ENCODE measurements at places on chromosomes 1 and 21. TPM values are rescaled to one million over a fixed set of nuclear protein-coding genes. Genes with fewer than 3 reads are reported as not detected.

GRCh38 chr1:182611326-182611725 is 7.1 kb upstream of the RGS16 start:
- no peak for DNase-seq

The L1TD1 gene
- not detected for total RNA-seq

The INAVA gene
- not detected for total RNA-seq

The NLRP3 gene
- total RNA-seq = not detected

GRCh38 chr21:33767236-33767635 is 124.9 kb downstream of the ITSN1 start:
- no peak for DNase-seq

GRCh38 chr1:72763481-72763880 is 481.1 kb upstream of the NEGR1 start:
- no peak for DNase-seq

The SLC9A1 gene
- 3.9 TPM for total RNA-seq

DNA sequence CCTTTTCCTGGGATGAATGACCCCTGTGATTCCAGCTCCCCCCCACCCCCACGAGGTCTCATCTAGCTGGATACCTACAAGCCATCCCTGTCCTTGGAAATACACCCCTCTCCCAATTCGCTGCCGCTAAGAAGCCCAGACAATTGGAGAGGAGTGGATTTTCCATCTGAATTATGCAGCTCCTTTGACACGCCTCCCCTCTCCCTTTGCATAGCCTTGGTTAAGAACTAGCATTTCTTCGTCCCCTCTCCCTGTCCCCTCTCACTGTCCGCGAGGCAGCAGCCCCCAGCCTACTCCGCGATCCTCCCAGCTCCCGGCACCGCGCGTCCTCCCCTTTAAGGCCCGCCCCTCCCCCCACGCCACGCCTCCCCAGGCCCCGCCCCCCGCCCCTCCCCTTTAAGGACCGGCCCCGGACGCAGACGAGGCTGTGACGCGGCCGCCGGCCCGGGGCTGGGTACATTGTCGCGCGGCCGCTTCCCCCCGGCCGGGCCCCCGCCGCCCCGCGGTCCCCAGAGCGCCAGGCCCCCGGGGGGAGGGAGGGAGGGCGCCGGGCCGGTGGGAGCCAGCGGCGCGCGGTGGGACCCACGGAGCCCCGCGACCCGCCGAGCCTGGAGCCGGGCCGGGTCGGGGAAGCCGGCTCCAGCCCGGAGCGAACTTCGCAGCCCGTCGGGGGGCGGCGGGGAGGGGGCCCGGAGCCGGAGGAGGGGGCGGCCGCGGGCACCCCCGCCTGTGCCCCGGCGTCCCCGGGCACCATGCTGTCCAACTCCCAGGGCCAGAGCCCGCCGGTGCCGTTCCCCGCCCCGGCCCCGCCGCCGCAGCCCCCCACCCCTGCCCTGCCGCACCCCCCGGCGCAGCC is at the start of gene MAPKAPK2:
Gene MAPKAPK2, plus strand, starts transcription at position 428 of the 856 bp plus-strand sequence. Its CDS starts 325 bp downstream, at position 753.
- peak; percentile 36 for DNase-seq
